HS-27A (cell line): ENCODE measurements at places on chromosomes 4 and X.

DNA sequence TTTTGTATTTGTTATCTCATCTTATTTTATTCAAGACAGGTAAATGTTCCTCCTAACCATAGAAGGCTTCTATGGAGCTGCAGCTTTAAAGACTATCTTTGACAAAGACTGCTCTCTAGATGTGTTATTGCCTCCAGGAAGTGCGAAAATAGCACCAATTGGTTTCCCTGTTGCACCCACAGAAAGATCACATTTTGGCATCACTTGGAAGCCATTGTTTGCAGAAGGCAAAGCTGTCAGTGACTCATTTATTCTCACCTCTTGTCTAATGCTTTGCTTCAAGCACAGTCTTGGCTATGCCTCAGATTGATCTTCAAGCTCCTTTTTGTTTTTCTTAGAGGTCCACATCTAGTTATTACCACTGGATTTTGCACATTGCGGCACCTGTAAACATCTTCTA is 150.3 kb downstream of the PCDH7 start:
- no peak for DNase-seq

DNA sequence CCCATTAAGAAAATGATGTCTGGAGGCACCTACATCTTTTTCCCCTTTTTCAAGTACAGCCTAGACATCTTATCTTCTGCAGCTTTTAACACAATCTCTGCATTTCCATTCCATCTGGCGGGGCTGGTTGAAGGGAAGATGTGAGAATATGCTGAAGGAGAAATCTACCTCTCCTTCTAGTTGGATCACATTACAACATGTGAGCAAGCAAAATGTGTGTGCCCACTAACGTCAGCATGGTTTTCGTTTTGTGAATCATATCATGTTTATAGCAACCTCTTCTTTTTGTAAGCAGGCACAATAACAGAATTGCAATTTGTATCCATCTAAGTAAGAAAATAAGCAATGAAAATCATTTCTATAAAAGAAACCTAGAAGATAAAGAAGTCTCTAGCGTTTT is 28.9 kb upstream of the MID1 start:
- no peak for DNase-seq

- DNase-seq: no peak
Observed at GRCh38 chrX:111349934-111350333, 62.1 kb downstream of the DCX start.

- no peak for DNase-seq
Observed at GRCh38 chr4:140839406-140839805, 83.2 kb upstream of the TBC1D9 start.

GRCh38 chr4:173333658-173334084 is 487 bp downstream of the HMGB2 start:
- DNase-seq: no peak

- DNase-seq: peak; percentile 64
Observed at GRCh38 chr4:71607780-71608677, 175.8 kb downstream of the GC start.

GRCh38 chrX:64427787-64428186 is 32.5 kb upstream of the MTMR8 start:
- DNase-seq: no peak

DNA sequence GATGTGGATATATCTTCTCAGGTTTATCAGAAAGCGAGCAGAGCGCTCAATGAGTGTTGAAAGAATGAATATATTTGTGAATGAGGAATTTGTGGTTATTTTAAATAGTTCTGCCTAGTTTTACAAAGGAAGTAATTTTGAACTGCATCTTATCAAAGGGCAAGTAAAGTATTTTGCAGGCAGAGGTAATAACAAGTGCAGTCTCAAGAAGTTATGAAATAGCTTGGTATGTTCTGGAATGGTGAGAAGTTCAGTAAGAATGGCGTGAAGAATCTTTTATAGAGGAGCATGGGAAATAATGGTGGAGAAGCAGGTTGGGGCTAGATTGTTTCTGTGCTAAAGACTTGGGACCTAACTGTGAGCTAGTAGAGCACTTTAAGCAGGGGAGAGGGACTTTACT is 10.9 kb downstream of the TMA16 start:
- no peak for DNase-seq

- DNase-seq: no peak
Observed at GRCh38 chr4:26885912-26886274, 25.3 kb downstream of the STIM2 start.

- DNase-seq: no peak
Observed at GRCh38 chr4:173159791-173160190, 8.8 kb upstream of the GALNT7 start.

DNA sequence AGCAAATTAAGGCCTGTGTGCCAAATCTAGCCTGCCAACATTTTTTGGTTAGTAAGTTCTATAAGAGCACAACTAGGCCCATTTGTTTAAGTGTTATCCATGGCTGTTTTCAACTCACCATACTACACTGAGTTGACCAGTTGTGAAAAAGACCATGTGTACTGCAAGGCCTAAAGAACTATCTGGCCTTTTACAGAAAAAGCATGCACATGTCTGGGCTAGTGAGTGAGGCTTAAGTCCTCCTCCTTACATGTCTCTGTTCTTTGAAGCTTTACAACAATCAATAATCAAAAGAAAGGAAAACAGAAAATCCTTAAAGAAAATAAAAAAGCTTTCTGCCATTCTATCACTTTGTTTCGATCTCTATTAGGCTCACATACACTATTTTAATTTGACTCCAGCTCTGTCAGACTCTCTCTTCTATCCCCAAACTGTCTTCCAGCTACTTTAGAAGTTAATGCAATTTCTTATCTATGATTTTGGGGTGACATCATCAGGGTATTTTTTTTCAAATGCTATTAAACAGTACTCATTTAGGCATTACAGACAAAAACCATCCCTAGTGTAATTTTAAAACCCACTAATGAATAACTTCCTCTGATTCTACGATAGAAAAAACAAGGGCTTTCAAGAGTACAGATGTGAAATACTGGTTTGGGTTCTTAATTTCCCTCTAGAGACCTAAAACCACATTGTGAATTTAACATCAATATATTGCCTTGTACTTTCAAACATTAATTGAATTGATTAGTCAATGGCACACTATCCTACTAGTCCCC is 161.8 kb downstream of the MAB21L2 start:
- DNase-seq: no peak

DNA sequence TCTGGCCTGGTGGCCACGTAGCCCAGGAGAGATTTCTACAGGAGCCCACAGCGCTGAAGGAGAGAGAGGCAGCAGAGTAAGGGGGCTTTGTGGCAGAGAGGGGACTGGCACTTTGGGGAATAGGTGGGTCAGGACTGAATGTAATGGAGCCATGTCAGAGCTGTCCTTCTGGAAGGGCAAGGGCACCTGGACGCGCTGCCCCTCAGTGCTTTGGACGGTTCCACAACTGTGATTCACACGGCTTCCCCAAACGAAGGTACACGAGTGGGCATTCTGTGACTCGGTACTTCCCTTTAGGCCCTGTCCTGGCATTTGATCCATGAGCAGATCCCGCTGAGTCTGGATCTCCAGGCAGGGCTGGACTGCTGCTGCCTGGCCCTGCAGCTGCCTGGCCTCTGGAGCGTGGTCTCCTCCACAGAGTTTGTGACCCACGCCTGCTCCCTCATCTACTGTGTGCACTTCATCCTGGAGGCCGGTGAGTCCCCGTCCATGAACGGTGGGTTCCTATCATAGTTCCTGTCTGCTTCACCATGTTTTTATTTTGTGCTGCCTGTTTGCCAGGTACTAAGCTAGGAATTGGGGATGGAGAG is 35.2 kb upstream of the MSANTD1 start:
- DNase-seq: no peak

- no peak for DNase-seq
Observed at GRCh38 chrX:132716006-132716405, 227.2 kb upstream of the MBNL3 start.

GRCh38 chr4:154425514-154425913 is 66.1 kb downstream of the DCHS2 start:
- DNase-seq: no peak

GRCh38 chrX:119008110-119008744 is 33.8 kb downstream of the LONRF3 start:
- DNase-seq: no peak

GRCh38 chr4:165915215-165915614 is 42.2 kb downstream of the TLL1 start:
- DNase-seq: no peak

GRCh38 chrX:110665223-110666002 is 130.2 kb downstream of the CHRDL1 start:
- peak; percentile 2 for DNase-seq

DNA sequence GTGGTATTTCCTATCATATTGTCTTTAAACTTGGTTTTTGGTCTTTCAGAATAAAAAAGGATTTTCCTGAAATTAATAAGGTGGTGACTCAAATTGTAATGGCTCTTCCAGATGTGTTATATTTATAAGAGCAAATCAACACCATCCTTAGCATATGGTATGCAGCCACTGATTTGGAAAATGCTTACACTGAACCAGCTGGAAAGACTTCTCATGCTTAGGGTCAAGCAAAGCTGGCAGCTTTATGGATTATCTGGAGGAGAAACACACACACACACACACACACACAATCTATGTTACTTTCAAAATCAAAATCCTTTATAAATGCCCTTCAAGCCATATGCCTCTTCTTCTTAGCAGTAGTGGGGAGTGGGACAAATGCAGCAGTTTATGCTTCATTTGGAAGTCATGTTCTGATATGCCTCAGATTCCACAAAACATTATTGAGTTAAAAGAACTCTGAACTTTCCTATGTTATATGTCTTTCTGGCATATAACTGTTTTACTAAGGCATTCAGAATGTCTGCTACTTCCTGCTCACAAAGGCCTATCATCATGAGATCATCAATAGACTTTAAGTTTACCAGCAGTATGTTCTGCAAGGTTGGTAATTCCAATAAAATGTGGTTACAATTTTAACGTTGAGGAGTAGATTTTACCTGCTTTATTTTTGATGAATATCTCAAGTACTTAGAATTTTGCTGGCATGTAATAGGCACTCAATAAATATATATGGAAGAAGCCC is 72.9 kb upstream of the PRDM5 start:
- no peak for DNase-seq

DNA sequence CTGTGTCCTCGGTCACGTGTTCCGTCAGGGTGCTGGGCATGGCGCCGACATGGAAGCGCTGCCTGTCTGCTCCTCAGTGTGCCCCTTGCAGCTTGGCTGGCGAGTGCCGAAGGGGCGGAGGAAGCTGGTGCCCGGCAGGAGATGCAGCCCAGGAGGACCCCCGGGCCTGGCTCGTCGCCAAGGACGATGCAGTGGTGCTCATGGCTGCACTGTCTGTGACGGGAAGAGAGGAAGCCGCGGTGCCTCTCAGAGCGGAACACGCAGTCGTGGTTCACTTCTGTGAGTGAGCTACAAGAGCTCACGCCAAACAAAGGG is 38.1 kb downstream of the FGFRL1 start:
- no peak for DNase-seq

GRCh38 chr4:180363815-180364214 is 1879.4 kb upstream of the TENM3 start:
- no peak for DNase-seq
